Hypothalamus (tissue), 51 donors: ENCODE measurements at places on chromosomes 6 and 20.

GRCh38 chr20:9736373-9736772, 102.5 kb downstream of the PAK5 start:
- no peak for DNase-seq

DNA sequence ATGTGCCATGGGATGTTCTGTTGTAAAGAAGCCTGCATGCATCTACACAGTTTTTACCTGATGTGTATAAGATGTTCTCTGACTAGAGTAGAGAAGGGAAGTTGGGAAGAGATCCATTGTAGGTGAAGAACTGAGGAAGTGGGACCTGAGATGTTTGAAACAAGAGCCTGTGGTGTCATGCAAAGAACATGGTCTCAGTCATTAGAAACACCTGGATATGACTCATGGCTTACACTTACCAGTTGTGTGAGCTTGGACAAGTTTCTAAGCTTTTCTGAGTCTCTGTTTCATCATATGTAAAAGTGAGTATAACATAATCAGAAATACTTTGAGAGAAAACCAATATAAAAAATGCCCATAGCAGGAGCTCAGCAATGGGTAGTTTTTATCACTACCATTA, 51.9 kb upstream of the SEC63 start:
- no peak for DNase-seq

DNA sequence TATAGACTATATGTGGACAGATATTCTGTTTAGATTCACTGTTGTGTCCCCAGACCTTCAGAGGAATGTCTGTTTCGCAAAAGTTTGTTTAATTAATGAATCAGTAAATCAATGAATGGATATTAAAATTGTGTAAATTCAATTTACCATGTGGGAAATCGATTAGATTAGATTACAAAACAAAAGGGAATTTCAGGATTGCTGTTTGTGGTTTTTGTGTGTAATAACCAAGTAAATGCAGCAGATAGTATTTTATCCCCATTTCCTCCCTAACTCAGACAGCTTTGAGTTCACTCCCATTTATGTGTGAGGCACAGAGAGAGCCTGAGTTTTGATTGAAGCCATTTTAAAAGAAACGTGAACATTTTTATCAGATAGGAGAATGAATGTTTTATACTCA, 214.8 kb downstream of the ADGB start:
- no peak for DNase-seq

GRCh38 chr20:19624221-19624965, 133.7 kb upstream of the RIN2 start:
- no peak for DNase-seq

- no peak for DNase-seq
Observed at GRCh38 chr6:152173957-152174356, 366.5 kb downstream of the ESR1 start.

DNA sequence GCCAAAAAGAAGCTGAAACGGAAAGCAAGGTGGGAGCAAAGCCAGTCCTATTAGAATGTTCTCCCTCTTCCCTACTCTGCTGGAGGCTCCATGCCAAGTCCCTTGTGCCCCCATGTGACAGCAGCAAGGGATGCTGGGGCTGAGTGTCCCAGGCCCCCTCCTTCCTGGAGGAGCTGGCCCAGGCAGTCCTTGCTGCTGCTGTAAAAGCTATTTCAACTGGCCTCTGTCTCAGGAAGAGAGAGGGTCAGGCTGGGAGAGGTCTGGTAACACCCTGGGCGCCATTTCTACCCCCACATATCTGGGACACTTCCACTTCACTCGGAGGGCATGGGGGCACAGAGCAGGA, 25.0 kb downstream of the TTBK1 start:
- peak; percentile 25 for DNase-seq

- DNase-seq = no peak
Observed at GRCh38 chr6:7697820-7698623, 27.9 kb upstream of the BMP6 start.

DNA sequence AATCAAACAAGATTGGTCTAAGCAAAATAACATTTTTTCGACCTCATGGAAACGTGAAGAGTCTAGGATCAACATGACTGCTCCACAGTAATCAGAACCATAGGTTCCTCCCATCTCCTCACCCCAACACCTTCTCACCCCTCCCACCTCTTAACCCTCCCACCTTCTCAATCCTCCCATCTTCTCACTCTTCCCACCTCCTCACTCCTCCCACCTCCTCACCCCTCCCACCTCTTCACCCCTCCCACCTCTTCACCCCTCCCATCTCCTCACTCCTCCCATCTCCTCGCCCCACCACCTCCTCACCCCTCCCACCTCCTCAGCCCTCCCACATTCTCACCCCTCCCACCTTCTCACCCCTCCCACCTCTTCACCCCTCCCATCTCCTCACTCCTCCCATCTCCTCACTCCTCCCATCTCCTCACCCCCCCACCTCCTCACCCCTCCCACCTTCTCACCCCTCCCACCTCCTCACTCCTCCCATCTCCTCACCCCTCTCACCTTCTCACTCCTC, 567.4 kb downstream of the C6orf118 start:
- no peak for DNase-seq

DNA sequence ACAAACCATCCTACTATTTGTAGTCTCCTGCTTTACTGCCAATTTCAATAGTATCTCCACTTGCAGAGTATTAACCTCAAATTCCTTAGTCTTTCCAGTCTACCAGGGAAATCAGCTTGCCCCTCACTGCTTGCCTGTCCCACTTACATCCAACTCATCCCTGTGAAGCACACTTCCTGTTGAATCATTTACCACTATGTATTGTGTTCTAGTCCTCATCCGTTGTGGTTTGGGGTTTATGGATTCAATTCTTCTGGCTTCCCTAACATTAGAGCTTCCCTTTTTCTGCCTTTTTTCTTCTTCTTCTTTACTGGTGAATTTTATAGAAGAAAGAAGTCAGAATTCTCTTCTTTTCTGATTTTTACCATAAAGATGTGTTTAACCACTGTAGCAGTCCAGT, 5.1 kb upstream of the TXLNB start:
- no peak for DNase-seq

GRCh38 chr6:142189057-142189456, 42.0 kb downstream of the VTA1 start:
- no peak for DNase-seq

GRCh38 chr6:27970444-27970843, 13.4 kb downstream of the OR2B6 start:
- no peak for DNase-seq

DNA sequence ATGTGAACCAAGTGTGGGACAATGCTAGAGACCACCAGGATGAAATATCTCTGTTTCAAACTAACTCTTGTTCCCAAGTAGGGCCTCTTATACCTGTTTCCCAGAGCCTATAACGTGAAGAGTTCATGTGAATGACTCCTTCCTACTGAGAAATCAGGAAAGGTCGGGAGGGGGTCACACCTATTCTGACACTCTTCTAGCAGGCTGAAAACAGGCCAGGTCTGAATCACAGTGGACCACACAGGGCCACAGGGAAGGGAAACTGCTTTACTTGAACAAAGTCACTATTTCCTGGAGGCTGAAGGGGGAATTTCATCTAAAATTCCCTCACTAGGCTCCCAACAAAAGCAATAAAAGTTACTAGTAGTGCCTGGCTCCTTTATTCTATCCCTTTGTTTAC, 88.4 kb upstream of the BMP2 start:
- DNase-seq = no peak

GRCh38 chr20:11755071-11755841, 162.4 kb upstream of the BTBD3 start:
- no peak for DNase-seq

DNA sequence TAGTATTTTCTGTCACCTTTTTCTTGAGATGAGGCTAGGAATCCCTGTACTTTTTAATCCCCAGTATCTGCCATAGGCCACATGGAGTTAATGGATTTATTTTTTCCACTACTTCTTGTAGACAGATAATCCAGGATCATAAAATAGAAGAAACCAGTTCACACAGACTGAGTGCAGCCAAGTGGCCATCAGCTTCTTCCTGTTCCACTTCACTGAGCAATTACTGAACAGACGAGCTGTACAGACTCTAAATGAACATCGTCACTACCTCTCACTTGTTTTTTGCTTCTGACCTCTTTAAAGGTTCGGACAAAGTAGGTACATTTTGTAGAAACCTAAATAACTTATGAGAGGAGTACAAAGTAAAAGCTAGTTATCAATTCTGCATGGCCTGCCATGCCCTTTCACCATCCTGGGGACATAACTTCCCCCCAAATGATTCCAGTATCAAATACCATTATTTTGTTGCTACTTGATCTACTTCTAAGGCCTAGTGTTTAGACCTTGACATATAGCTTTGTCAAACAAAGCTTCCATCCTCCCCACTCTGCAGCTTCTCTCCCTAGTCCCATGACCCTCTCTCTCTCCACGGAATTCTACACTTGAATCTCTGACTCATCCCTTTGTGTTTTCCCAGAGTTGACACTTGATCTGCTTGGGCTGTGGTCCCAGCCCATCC, 34.4 kb upstream of the ARHGAP18 start:
- no peak for DNase-seq

DNA sequence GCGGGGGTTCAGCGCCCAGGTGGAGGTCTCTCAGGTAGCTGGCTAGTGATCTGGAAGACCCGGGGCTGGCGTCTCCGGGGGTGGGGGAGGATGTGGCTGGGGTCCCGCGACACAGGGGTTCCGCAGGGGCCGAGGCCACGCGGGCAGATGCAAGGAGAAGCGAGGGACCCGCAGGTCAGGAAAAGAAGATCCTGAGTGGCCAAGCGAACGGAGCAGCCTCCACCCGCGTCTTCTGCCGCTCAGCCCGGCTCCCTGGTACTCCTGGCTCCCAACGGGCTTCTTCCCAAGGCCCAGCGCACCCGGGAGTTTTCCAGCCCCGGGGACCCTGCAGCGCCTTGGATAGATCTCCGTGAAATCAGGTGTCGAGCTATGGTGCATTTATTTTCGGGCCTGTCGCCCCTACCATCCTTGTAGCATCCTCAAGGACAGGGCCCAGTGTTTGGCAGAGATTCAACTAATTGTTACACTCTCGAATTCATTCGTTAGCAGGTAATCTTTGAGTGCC, 682 bp upstream of the CHD6 start:
- no peak for DNase-seq

DNA sequence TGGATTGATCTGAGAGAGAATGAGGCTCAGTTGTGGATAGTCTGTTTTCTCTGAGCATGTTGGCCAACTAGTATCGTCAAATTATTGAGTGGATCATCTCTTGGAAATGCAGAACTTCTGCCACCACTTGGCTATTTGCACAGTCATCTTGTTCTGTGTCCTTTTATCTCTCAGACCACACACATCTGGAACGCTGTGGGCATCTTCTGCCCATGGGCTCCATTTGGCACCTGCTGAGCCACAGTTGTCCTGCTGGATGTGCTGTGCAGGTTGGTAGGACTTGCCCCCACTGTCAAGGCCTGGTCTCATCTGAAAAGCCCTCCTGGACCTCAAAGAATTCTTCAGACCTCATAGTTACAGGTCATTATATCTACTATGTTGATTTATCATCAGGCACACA, 16.7 kb upstream of the C20orf144 start:
- no peak for DNase-seq

DNA sequence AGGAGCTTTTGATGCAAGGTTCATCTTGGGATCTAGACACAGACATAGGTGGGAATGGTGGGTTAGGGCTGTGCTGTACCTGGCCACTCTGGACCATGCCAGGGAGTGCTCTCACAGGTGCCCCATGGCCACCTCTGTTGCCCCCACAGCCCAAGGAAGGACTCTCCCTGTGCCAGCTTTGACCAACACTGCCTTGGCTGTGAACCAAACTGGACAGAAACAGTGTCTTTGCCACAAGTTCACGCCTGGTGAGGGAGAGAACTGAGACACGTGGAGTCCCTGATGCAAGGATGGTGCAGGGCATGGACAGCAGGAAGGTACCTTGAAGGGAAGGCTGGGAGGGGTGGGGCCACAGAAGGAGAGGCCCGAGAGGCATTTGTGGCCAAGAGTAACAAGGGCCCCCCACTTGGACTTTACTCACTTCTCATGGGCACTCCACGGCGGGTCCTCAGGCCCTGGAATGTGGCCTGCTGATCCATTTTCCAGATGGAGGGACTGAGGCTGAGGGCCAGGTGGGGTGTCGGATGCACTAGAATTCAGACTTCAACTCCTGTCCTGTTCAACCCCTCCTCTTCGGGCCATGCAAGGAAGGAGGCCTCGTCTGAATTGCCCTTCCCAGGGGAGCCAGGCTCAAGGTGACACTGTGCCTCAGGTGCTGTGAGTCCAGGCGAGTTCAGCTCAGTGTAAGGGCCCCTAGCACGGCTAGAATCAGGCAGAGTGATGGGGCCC, 103.3 kb downstream of the YTHDF1 start:
- no peak for DNase-seq

GRCh38 chr6:30979141-30979540, 4.4 kb upstream of the MUC21 start:
- no peak for DNase-seq

- no peak for DNase-seq
Observed at GRCh38 chr6:105994118-105994590, 92.0 kb upstream of the PRDM1 start.

GRCh38 chr6:68876792-68877493, 241.9 kb downstream of the ADGRB3 start:
- DNase-seq = no peak

GRCh38 chr6:15073344-15073789, 172.5 kb upstream of the JARID2 start:
- no peak for DNase-seq

DNA sequence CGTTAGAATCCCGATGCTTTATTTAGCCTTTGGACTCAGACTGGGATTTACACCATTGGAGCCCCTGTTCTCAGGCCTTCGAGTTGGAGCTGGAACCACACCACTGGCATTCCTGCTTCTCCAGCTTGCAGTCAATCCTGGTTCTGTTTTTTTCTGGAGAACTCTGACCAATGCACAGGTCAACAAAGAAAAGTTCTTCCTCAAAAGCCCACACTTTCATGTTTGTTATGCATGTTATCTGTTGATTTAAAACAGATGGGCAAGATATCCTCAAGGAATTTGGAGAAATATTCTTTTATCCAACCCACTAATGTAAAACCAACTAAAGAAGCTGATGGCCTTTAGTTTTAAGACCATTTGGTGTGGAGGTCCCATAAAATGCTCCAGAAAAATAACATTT, 205.7 kb downstream of the ANKRD60 start:
- DNase-seq = no peak

GRCh38 chr6:160742090-160742489, 40.0 kb downstream of the PLG start:
- no peak for DNase-seq

DNA sequence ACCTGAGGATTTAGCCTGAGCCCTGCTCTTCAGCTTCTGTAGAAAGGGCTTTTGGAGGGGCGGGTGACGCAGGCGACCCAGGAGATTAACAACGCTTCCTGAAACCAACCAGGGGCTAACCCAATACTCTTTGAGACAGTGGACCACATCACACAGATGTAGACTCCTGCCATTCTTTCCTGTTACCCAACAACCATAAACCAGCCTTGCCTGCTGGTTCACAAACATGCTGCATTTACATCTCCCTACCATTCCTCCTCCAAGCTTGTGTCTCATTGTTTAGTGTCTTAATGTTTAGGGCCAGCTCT, 28.3 kb downstream of the PPP1R16B start:
- DNase-seq = no peak

DNA sequence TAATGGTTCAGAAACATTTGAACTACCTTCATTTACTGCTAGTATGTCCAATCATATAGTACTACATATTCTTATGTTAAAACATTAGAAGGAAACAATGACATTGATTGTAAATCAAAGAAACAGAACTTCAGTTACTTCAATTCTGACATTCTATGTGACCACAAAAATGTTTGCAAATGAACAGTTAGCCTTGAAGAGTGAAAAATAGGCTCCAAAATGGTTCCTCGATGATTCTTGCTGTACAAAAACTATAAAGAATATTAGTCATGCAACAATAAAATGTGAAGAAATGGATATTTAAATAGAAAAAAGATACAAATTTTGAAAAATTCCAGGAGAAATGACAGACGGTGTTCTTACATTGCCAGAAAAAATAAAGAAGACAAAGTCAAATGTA, 686.9 kb downstream of the BCKDHB start:
- DNase-seq = no peak
